ENCODE measurements at places on chromosomes 1 and 21.

DNA sequence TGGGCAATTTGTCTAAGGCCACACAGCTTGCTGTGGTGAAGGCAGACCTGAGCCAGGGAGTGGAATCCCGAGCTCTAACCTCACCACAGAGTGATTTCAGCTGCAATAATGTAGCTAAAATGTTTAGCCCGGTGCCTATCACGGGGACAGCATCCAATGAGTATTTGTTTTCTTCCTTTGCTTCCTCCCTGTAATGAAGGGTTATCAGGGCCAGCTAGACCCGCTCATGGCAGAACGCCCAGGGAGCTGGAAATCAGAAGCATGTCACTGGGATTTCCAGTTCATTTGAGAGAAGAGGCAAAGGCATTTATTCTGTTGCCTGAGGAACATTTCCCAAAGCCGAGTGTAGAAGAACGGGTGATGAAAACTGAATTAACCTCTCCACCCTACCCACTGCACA, 183.1 kb downstream of the ZSCAN20 start:
- DNase-seq, result no peak

- no peak for DNase-seq
Measured at GRCh38 chr1:156491151-156491949, 9.2 kb downstream of the MEF2D start.

GRCh38 chr1:40650075-40650474, 15.4 kb downstream of the RIMS3 start:
- DNase-seq, result no peak

- DNase-seq, result no peak
Measured at GRCh38 chr1:54404939-54405897, 976 bp downstream of the SSBP3 start.

Data from NCI-H1436 treated with DMSO at 0.1 percent for 48 hours (cell line).